ENCODE measurements at places on chromosomes 12 and 14.

DNA sequence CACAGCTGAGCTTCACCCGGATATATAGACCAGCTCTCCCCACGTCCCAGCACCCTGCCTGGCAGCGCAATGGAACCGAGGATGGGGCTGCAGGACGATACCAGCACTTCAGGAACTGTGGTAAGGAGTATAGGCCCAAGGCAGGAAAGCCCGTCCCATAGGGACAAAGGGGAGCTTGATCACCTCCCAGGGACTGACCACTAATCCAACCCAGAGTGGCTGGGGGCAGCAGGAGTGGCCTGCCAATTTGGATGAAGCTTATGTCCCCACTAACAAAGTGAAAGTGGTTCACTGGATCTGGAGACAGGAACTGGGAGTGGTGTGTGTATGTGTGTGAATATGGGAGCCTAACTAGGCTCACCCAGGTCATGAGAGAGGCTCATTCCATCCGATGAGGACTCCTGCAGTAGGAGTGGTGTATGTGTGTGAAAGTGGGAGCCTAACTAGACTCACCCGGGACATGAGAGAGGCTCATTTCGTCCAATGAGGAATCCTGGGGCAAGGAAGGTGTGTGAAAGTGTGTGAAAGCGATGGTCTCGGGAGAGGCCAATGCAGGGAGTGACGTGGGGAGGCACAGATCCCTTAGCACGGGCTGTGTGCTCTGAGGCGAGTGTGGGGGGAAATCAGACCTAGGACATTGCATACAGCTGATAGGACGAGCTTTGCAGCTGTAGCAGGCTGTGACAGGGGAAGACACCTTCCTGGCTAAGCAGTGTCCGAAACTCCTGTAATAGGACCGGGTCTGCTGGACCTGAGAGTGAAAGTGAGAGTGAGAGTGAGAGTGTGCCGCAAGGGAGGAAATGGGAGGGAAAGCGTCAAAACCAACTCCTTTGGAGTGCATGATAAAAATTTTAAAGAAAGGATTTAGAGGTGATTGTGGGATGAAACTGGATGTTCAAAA lies 25.7 kb downstream of the KLRK1 start:
- DNase-seq: no peak

- DNase-seq: no peak
Measured at GRCh38 chr14:36674659-36675058, 13.0 kb downstream of the PAX9 start.

DNA sequence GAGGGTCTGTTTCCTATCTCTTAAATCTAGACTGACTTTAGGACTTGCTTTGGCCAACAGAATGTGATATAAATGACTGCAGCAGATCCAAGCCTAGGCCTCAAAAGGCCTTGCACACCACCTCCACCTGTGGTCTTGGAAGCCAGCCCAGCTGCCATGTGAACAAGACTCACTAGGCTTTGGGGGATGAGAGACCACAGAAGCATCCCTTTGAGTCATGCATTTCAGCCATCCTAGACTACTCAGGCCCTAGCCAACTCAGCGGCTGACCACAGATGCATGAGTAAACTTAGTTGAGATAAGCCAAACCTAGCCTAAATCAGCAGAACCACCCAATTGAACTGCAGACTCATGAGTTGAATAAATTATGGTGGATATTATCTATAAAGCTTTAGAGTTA lies 87.7 kb downstream of the KCNH5 start:
- no peak for DNase-seq

DNA sequence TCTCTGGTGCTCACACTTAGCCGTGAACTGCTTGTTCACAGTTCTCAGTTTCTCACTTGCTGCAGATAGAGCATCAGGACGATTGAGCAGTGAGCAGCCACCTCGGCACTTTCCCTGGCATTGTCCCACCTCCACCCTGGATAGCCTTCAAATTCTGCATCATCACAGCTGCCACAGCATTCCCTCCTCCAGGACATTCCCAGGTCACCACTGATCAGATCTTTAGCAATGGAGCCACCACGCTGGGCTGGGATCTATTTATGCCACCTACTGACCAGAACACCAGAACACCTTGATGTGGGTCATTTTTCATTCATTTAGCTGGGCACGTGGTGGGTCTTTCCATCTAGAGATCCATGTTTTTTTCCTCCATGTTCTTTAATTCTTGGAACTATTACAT lies 23.6 kb downstream of the ACADS start:
- no peak for DNase-seq

- DNase-seq: no peak
Measured at GRCh38 chr14:52906141-52906601, 44.7 kb downstream of the FERMT2 start.

Measured in CD4-positive, alpha-beta T cell treated with Interferon gamma for 1 hour (primary cell).